ENCODE measurements at places on chromosomes 2 and 18. TPM values are rescaled to one million over a fixed set of nuclear protein-coding genes. Genes with fewer than 3 reads are reported as not detected.

Gene CCDC141
- 0.18 TPM for total RNA-seq

- H3K36me3 ChIP-seq, result no peaks in the 10 kb centered on the region
- no peaks in the 10 kb centered on the region for H3K27me3 ChIP-seq
- no peak overlapping the region for H3K4me3 ChIP-seq
- no peaks in the 10 kb centered on the region for H3K4me1 ChIP-seq
- no peak overlapping the region for H3K27ac ChIP-seq
- DNase-seq, result no peak
Measured at GRCh38 chr2:207066791-207067460, 98.8 kb downstream of the KLF7 start.

Gene SIX2
- total RNA-seq, result 7.4 TPM

Gene PDK1
- 26.0 TPM for total RNA-seq

- no peak overlapping the region for H3K4me3 ChIP-seq
- H3K36me3 ChIP-seq, result no peaks in the 10 kb centered on the region
- no peak for DNase-seq
- no peaks in the 10 kb centered on the region for H3K4me1 ChIP-seq
- H3K27me3 ChIP-seq, result no peaks in the 10 kb centered on the region
- no peak overlapping the region for H3K27ac ChIP-seq
Measured at GRCh38 chr2:239182981-239183791, 217.6 kb downstream of the HDAC4 start.

Gene TMEM17
- total RNA-seq, result 4.0 TPM

DNA sequence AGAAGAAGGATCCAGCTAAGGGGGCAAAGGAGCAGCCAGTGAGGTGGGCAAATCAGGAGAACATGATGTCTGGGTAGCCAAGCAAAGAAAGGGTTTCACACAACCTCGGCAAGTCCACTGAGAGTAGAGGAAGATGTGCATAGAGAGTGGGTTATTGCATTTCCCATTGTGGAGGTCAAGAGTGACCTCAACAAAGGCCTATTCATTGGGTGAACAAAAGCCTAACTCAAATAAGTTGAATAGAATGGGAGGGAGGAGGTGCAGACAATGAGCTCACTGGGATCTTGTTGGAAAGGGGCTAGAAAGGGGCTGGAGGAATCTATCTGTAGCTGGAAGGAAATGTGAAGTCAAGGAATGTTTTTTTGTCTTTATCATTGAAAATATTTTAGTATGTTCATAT lies 14.0 kb upstream of the PDCL3 start:
- no peaks in the 10 kb centered on the region for H3K36me3 ChIP-seq
- no peak for DNase-seq
- H3K4me3 ChIP-seq, result no peak overlapping the region
- H3K27me3 ChIP-seq, result no peaks in the 10 kb centered on the region

GRCh38 chr2:16105669-16106281 lies 165.4 kb downstream of the MYCN start:
- no peak overlapping the region for H3K4me3 ChIP-seq
- H3K27ac ChIP-seq, result no peak overlapping the region
- no peak for DNase-seq

DNA sequence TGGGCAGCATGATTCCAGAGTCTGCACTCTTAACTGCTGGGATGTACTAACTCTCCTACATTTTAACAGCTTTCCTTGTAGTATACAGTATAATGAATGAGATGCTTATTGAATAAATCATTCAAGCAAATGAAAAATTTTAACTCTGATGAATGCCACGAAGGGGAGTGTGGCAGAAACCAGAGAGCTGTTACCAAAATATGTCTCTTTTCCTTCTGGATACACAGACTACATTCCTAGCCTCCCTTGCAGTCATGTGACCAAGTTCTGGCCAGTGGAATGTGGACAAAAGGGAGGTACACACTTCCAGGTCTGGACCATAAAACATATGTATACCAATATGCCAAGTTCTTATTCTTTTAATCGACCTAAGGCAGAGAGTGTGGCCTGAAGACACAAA lies 1.7 kb upstream of the EML4 start:
- no peak overlapping the region for H3K4me3 ChIP-seq
- H3K4me1 ChIP-seq, result peaks cover 14% of the 10 kb centered on the region
- H3K27me3 ChIP-seq, result no peaks in the 10 kb centered on the region
- no peaks in the 10 kb centered on the region for H3K36me3 ChIP-seq

GRCh38 chr2:88622307-88622706 lies 5.0 kb downstream of the EIF2AK3 start:
- no peaks in the 10 kb centered on the region for H3K36me3 ChIP-seq
- H3K4me3 ChIP-seq, result no peak overlapping the region
- no peak overlapping the region for H3K27ac ChIP-seq
- no peaks in the 10 kb centered on the region for H3K27me3 ChIP-seq
- no peak for DNase-seq

GRCh38 chr2:237222601-237223041 lies 136.9 kb downstream of the COPS8 start:
- no peak for DNase-seq
- H3K36me3 ChIP-seq, result no peaks in the 10 kb centered on the region
- H3K4me1 ChIP-seq, result peaks cover 48% of the 10 kb centered on the region
- H3K27me3 ChIP-seq, result no peaks in the 10 kb centered on the region
- peak overlapping the region; percentile 1 for H3K4me3 ChIP-seq

DNA sequence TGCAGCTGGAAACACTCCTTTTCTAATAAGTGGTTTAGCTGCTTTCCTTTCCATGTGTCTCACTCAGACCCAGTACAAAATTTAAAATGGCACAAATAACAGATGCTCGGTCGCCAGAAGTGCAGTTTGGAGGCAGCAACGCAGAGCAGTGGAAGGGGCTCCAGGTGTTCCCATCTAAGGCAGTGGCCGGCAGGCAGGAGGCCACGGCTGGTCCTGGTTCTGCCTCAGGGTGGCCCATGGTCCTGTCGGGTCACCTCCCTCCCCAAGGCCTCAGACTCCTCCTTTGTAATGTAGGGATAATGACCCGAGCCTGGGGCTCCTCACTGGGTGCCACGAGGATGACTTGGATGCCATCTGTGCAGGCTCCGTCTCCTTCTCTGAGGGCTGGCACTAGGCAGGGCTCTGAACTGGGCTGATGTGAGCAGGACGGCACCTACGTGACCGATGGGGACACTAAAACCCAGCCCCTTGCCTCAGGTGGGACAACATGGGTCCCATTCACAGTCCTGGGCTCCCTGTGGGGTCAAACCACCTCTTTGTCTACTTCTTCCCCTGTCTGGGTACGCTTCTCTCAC lies 80.9 kb upstream of the SLC66A3 start:
- no peak overlapping the region for H3K27ac ChIP-seq
- H3K4me3 ChIP-seq, result no peak overlapping the region
- no peaks in the 10 kb centered on the region for H3K4me1 ChIP-seq
- H3K27me3 ChIP-seq, result no peaks in the 10 kb centered on the region

Measured in astrocyte (in vitro differentiated cells and primary cell).